ENCODE measurements at places on chromosomes 16 and 17.

DNA sequence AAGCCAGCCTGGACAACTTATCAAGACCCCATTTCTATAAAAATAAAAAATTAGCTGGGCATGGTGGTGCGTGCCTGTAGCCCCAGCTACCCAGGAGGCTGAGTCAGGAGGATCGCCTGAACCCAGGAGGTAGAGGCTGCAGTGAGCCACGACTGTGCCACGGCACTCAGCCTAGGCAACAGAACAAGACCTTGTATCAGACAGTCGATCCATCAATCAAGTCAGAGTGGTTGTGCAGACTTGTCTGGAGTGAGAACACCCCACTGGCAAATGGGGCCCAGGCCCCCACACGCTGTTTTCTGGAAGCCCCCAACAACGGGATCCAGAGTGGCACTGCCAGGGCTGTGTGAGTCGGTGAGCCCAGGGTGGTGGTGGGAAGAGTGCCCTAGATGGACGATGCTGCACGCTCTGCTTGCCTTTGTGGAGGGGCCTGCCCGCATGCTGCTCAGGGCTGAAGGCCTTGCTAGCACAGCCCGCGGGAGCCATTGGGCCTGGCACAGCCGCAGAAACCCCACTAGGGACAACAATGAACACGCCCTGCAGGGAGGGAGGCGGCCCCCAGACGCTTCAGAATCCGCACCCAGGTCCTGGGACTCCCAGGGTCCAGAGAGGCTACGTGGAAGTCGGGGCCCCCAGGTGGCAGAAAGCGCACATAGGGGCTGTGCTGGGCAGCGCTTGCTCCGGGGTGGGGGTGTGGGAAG lies 80.1 kb upstream of the GNG13 start:
- DNase-seq: no peak

DNA sequence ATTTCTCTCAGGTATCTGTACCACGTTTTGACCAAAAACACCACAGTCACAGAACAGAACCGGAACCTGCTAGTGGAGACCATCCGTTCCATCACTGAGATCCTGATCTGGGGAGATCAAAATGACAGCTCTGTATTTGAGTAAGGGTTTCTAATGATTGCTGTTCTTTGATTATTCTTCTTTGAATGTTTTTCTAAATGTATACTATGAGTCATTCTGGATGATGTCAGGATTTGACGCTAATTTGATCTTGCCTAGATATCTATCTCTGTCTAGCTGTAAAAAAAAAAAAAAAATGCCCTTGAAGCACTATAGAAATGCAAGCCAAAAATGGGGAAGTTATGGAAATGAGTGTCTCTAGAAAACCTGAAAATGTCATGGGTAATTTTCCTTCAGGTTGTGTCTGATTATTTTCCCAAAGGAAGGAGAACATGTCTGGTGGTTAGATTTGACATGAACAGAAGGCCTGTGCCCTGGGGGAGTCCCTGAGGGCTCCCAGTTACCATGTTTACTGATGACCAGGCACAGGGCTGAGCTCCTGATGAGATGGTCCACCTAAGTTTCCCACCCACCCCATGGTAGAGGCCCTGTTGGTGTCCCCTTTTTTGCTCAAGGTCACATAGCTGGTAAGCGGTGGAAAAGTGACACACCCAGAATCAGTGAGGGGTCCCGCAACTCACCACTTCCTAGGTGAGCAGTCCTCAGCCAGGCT lies 13.6 kb downstream of the CLEC16A start:
- no peak for DNase-seq

- DNase-seq: peak; percentile 80
Measured at GRCh38 chr16:30409125-30410060, 2.0 kb downstream of the ZNF771 start.

- no peak for DNase-seq
Measured at GRCh38 chr17:50290933-50291332, 16.7 kb downstream of the TMEM92 start.

DNA sequence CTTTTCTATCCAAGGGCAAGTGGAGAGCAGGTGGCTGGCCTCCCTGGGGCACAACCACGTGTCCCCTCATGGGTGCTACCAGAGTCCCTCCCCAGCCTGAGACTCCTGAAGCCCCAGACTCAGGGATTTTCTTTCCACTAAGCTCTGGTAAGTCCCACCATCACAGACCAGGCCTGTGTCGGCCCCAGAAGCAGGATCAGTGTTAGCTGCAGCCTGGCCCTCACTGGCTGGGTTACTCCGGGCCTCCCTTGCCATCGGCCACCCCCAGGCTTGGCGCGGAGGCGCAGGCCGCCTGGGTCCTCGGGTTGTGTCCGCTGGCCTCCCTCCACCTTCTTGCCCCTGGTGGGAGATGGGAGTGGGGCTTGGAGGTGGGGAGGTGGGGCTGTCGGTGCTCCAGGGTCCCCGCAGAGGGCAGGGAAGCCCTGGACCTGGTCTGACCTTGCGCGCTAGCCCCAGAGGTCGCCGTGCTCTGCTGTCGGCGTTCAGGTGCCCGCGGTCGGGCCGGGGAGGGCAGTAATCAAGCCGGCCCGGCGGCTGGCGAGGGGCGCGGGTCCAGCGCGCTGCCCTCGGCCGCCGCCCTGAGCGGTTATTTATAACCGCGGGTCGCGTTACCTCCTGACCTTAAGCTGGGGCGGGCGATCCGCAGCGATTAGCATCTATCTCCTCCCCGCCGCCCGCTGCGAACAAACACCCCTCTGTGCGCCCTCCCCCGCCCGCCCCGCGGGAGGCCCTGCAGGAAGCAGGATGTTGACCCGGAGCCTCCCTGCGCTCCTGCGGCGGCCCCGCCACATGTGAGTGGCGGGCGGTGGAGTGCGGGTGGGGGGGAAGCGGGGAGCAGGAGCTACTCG lies 78.1 kb upstream of the TOB1 start:
- DNase-seq: peak; percentile 65

- DNase-seq: no peak
Measured at GRCh38 chr17:42617956-42618431, 8.5 kb downstream of the TUBG1 start.

- no peak for DNase-seq
Measured at GRCh38 chr16:68605746-68606145, 39.4 kb upstream of the CDH3 start.

DNA sequence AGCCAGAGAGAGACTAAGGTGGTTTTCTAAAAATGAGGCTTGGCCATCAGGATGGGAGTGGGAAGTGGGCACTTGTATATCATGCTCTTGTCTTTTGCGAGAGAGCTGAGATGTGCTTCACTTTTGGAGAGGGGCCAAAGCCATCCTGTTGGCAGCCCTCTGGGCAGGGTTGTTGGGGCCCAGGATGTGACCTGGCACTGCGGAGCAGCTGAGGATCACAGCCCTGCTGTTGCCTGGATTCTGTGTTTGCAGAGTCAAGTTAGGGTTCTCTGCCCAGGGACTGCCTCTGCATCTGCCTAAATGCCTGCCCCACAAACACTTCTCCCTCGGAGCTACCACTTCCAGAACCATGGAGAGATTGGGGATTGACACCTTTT lies 71.2 kb downstream of the PLD6 start:
- no peak for DNase-seq

- DNase-seq: peak; percentile 55
Measured at GRCh38 chr17:66214884-66215528, 14.2 kb downstream of the APOH start.

DNA sequence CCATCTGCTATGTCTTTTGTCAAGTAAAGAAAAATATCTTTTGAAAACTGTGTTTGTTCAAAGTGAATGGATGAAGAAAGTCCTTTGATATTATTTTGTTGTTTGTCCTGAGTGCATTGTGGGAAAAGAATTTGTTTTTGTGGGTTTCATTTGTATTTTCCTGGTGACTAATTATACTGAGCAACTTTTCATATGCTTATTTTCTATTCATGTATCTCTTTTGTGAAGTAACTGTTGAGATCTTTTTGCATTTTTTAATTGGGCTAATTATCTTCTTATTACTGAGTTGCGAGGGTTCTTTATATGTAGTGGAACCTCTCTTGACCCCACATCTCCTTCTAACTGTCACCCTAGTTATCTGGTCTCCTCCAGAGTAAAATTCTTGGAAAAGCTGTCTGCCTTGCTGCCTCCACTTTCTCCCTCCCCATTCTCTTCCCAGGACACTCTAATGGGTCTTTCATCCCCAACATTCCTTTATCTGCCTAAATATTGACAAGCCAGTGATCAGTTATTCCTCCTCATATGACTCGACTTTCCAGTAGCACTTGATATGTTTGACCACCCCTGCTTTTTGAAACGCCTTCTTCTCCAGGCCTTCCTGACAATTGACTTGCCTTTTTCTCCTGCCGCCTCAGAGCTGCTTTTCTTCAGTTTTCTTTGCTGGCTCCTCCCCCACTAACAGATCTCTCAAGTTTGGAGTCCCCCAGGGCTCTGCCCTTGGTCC lies 117.6 kb upstream of the HAS3 start:
- DNase-seq: no peak

- DNase-seq: no peak
Measured at GRCh38 chr17:30116345-30116660, 313 bp upstream of the NSRP1 start.

GRCh38 chr16:72974142-72974769 lies 73.7 kb downstream of the ZFHX3 start:
- no peak for DNase-seq

- DNase-seq: no peak
Measured at GRCh38 chr17:55690105-55690508, 32.6 kb downstream of the TMEM100 start.

GRCh38 chr16:30382111-30382881 lies at the start of gene SEPTIN1:
Gene SEPTIN1, minus strand, starts transcription at chr16:30382561. Its CDS starts 19 bp downstream, at chr16:30382542.
- DNase-seq: peak; percentile 59

GRCh38 chr16:52296076-52296475 lies 250.9 kb downstream of the TOX3 start:
- no peak for DNase-seq

DNA sequence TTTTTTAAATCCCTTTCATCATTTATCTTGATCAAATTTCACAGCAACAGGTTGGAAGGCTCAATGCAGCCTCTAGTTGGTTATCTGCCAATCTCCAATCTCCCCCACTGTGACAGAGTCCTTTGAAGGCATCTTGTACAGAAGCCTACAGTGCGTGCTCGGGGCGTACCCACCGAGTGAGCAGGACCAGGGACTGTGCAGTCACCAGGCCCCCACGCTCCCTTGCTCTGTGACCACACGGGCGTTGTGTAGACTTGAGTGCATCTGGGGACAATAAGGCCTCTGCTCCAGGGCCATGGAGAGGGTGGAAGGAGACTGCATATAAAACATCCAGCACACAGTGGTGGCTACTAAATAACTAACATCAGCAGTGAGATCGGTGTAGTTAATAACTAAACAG lies 63.4 kb downstream of the GTF3C1 start:
- DNase-seq: no peak

DNA sequence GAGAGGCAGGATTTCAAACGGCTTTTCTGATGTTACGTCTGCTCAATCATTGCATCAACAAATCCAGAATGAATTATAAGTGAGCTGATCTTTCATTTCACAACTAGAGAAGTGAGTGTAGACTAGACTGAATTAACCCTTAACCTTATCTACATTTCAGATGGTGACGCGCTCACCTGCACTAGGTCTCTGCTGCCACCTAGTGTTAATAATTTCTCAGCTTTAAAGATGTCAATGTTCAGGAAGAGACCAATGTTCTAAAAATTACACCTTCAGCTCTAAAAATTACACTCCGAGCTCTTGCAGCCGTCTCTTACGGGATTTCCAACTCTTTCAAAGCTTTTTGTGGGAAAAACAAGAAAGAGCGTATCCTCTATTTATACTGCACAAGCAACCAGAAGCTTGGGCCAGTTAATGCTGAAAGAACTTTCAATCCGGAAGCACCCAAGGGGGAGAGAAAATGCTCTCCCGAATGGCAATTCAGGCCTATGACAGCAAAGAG lies 88.2 kb upstream of the FA2H start:
- peak; percentile 41 for DNase-seq

GRCh38 chr17:44977065-44977464 lies 9.0 kb upstream of the C1QL1 start:
- no peak for DNase-seq

- no peak for DNase-seq
Measured at GRCh38 chr16:10232757-10233156, 50.5 kb upstream of the GRIN2A start.

GRCh38 chr16:48317614-48318315 lies 67.4 kb downstream of the SIAH1 start:
- no peak for DNase-seq

- no peak for DNase-seq
Measured at GRCh38 chr17:63275971-63276745, 169.9 kb downstream of the CYB561 start.

- DNase-seq: peak; percentile 29
Measured at GRCh38 chr17:44878627-44879221, 20.5 kb downstream of the EFTUD2 start.

- DNase-seq: peak; percentile 65
Measured at GRCh38 chr17:41329279-41329948, 13.9 kb upstream of the KRTAP17-1 start.

- no peak for DNase-seq
Measured at GRCh38 chr16:19694989-19695388, 23.0 kb downstream of the KNOP1 start.

GRCh38 chr17:22202702-22203101 lies 510.4 kb downstream of the KCNJ18 start:
- DNase-seq: no peak

GRCh38 chr17:903691-904481 lies 75.7 kb downstream of the NXN start:
- DNase-seq: no peak

GRCh38 chr16:82070656-82071369 lies 35.8 kb downstream of the HSD17B2 start:
- no peak for DNase-seq

- peak; percentile 81 for DNase-seq
Measured at GRCh38 chr17:68455901-68456338, 1.4 kb downstream of the WIPI1 start.

- DNase-seq: no peak
Measured at GRCh38 chr17:80449930-80450576, 26.4 kb downstream of the NPTX1 start.

GRCh38 chr16:25177512-25177830 lies 39.3 kb upstream of the AQP8 start:
- no peak for DNase-seq

- DNase-seq: peak; percentile 19
Measured at GRCh38 chr16:12965274-12965804, 63.9 kb downstream of the SHISA9 start.

DNA sequence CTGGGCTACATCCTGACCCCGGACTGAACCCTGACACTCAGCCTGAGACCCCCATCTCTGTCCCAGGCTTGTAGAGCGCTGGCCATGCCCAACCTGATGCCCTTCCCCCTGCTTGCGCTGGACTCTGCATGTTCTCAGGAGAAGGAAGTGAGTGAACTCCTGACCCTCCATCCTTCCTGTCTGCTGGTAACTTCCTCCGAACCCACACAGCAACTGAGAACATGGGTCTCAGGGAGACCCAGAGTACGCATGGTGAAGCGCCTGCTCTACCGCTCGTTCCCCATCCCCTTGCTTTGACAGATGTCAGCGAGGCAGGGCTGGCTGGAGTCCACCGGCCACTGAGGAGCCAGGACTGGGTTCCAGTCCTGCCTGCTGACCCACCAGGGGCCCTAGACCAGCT lies 6.1 kb downstream of the CAMKK1 start:
- DNase-seq: no peak

GRCh38 chr17:1629504-1630310 lies 1.1 kb upstream of the SLC43A2 start:
- DNase-seq: peak; percentile 56

GRCh38 chr16:47499080-47499699 lies 38.1 kb downstream of the PHKB start:
- DNase-seq: no peak

GRCh38 chr17:65163990-65164495 lies 26.9 kb downstream of the RGS9 start:
- DNase-seq: no peak

- no peak for DNase-seq
Measured at GRCh38 chr16:70433458-70434103, 5.3 kb downstream of the ST3GAL2 start.

GRCh38 chr17:43901861-43902589 lies 5.3 kb downstream of the MPP2 start:
- no peak for DNase-seq
